HuH-7 (cell line): ENCODE measurements at places on chromosomes 1 and 21.

DNA sequence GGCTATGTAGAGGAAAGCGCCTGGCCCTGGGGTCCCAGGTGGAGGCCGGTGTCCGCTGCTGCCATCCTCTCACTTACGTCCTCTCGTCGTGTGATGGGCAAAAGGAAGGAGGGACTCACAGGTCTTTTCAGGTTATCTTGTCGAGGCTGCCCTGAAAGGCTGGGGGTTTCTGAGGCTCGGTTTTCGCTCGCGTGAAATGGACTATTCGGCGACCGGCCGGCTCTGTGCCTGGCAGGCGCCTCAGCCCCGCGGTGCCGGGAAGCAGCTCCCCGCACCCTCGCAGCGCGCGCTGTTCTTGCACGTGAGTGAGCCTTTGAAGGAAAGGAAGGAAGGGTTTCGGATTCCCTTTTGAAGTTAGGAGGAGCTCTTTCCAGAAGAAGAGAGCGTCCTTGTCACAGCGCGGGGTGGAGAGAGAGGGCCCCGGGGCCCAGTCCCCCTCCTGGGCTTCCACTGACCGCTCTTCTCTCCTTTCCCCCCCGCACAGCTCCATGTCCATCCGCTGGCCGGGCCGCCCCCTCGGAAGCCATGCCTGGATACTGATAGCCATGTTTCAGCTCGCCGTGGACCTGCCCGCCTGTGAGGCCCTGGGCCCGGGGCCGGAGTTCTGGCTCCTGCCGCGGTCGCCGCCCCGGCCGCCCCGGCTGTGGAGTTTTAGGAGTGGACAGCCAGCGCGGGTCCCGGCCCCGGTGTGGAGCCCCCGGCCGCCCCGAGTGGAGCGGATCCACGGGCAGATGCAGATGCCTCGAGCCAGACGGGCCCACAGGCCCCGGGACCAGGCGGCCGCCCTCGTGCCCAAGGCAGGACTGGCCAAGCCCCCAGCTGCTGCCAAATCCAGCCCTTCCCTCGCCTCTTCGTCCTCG is 57.2 kb downstream of the AJAP1 start:
- no peak for DNase-seq

DNA sequence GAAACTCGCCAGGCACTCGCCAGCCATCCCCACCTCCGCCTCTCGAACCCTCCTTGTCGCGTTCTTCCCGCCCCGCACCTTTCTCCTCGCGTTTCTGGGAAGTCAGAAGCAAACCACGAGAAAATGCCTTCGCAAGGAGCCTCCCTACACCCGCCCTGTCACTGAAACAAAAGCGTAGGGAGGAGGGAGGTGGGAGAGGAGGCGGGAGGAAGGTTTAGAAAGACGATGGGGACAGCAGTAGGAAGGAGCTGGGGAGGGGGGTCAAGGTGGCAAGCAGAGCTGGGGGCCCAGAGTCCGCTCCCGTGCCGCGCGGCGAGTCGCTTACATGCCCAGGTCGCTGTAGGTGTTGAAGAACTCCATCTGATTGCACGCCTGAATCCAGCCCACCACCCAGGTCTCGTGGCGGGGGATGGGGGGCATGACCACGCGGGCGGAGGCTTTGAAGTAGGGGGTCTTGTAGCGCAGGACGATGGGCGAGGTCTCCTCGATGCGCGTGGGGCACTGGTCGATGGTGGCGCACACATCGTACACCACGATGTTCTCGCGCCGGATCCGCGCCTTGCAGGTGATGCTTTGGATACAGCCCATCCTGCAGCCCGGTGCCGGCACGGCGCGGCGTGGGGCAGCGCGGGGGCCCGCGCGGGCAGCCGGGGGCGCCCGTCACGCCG is 1.0 kb downstream of the FAM78B start:
- peak; percentile 8 for DNase-seq

GRCh38 chr1:31627930-31628559 is 10.6 kb downstream of the HCRTR1 start:
- no peak for DNase-seq

- DNase-seq = no peak
Observed at GRCh38 chr1:235019961-235020360, 108.7 kb downstream of the TOMM20 start.

DNA sequence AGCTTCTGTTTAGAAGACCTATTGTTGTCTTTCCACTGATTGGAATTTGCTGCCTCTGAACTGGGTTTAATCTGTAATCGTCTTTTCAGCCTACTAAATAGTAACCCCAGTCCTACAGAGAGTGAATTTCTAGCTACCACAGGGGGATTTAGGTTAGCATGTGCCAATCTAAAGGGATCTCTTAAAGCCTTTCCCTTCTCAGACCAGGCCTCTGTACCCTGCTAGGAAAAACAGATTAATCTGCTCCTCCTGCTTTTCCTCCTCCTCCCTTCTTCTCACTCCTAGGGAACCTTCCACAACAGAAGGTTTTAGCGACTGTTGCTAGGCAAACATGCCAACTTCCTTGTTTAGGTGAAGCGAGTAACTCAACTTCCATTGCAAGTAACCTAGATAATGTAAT is 1.3 kb upstream of the RC3H1 start:
- DNase-seq = no peak

DNA sequence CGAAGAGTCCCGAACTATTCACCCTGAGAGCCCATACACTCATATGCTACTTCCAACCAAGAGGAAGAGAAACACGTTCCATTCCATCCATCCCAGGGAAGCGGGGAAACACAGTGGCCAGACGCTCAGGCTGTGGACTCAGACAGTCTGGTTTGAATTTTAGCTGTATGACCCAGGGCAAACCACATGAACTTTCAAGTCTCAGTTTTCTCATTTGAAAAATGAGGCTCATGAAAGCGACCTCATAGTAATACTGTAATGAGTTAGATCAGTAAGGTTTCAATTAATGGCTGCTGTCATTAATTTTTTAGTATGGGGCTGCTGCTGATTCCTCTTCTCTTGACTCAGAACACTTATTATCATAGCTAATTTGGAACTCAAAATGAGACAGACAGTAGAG is 1.5 kb downstream of the FCRL4 start:
- DNase-seq = no peak

DNA sequence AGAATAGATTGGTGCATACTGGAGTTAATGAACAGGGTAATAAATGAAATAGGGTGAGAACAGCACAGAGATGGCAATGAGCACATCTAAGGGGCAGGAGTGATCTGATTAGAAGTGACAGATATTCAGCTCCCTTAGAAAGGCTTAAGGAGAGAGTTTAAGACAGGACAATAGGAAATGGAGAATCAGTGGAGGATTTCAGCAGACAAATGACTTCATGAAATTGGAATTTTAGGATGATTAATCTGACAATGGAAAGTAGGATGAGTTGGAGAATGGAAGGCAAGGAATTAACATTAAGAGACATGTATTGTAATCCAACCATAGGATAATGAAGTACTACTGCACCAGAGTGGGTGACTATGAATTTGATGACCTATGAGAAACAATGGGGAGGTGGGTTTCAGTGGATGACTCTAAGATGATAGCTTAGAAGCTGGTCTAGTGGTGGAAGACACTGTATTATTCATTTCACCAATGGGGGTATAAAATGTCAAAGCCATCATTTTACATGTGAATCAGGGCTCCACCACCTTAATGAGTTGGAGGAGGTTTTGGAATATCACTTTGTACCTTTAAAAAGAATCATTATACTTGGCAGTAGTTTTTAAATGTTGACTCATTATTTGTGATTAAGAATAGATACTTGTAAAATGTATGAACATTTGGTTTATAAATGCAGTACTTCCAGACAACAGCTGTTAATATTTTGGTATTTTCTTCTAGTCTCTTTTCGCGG is 139.1 kb downstream of the PLA2G4A start:
- no peak for DNase-seq

- DNase-seq = no peak
Observed at GRCh38 chr1:116825207-116825719, 71.0 kb downstream of the CD2 start.

DNA sequence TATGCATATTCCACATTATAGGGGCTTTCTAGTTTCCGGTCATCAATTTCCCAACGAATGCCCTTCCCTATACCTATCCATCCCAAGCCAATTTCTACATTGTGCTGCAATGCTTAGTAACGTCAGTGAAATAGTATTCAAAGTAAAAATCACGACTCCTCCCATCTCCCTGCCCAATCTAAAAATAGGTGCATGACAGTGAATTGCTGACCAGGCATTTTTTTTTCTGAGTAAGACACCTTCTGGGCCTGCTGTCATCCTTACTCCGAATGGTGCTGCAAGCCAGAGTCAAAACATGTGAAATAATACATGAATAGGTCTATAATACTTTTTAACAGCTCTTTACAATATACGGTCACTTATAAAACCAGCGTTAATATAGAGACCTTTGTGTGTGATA is 120.2 kb downstream of the GREM2 start:
- DNase-seq = no peak

GRCh38 chr1:54095546-54096226 is 42.3 kb downstream of the TCEANC2 start:
- DNase-seq = no peak

- no peak for DNase-seq
Observed at GRCh38 chr1:6008084-6008415, 15.8 kb upstream of the NPHP4 start.

- DNase-seq = peak; percentile 51
Observed at GRCh38 chr1:41812051-41812450, 106.7 kb downstream of the HIVEP3 start.

DNA sequence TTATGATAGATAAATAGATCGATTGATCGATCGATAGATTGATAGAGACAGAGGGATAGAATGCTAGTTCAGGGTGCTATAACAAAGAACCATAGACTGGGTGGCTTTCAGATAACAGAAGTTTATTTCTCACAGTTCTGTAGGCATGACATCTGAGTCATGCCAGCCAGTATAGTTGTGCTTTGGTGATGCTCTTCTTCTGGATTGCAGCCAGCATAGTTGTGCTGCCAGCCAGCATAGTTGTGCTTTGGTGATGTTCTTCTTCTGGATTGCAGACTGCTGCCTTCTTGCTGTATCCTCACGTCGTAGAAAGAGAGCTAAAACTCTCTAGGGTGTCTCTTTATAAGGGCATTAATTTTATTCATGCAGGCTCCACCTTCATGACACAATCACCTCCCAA is 860.8 kb downstream of the BRINP3 start:
- no peak for DNase-seq

- DNase-seq = no peak
Observed at GRCh38 chr1:224629965-224630364, 13.8 kb downstream of the CNIH3 start.

DNA sequence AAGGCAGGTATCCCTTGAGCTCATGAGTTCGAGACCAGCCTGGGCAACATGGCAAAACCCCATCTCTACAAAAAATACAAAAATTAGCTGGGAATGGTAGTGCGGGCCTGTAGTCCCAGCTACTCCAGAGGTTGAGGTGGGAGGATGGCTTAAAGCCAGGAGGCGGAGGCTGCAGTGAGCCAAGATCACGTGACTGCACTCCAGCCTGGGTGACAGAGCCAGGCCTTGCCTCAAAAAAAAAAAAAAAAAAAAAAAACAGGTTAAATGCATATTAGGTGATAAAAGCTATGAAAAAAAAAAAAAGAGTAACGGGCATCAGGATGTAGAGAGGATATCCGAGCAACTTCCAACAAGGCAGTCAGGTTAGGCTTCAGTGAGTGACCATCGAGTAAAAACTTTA is 2.8 kb upstream of the SRRM1 start:
- no peak for DNase-seq

DNA sequence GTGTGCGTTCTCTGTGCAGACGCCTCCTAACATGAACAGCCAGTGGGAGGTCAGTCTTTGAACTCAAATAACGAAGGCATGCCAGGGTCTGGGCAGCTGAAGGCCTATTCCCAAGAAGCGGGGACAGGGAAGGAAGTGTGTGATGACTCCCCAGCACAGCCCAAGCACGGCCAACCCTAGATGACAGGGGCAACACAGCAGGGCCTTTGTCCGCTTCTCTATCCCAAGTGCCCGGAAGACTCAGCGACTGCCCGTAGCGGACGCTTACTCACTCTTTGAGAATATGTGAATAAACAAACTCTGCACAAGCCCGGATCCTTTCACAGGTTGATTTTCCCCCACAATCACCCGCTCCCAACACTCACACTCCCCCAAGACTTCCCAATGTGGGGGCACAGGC is 11.2 kb downstream of the C1orf198 start:
- DNase-seq = no peak

DNA sequence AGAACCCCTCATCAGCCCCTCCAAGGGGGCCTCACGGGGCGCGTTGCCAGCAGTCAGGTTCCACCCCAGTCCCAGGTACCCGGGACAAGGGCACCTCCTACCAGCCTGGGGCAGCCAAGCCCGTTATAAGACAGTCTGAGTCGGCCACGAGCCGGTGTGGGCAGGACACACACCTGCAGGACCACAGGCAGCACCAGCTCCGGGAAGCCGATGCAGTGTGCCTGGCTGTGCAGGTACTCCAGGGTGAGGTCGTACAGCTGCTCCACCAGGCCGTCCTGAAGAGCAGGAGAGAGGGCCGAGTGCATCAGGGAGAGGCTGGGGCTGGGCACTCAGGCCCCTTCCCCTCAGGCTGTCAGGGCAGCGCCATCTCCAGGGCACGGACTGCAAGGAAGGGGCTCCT is 11.1 kb downstream of the NOC2L start:
- DNase-seq = no peak

DNA sequence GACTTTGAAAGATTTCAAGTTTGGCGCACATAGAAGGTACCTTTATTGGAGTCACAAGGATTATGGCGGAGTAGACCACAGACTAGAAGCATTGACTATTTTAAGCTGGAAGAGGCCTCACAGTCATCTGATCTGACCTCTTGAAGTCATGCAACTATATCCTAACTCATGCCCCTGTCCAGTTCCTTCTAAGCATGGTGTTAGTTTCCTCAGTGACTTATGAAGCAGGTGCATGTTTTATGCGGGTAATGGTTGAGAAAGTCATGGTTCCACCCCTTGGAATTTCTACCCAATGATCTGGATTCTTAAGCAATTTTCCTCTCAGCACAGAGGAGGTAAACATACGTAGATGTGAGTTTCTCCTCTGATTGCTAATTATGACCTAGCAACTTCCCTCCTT is 11.7 kb downstream of the OLFML3 start:
- DNase-seq = no peak

- no peak for DNase-seq
Observed at GRCh38 chr1:118116401-118116800, 68.6 kb downstream of the SPAG17 start.

DNA sequence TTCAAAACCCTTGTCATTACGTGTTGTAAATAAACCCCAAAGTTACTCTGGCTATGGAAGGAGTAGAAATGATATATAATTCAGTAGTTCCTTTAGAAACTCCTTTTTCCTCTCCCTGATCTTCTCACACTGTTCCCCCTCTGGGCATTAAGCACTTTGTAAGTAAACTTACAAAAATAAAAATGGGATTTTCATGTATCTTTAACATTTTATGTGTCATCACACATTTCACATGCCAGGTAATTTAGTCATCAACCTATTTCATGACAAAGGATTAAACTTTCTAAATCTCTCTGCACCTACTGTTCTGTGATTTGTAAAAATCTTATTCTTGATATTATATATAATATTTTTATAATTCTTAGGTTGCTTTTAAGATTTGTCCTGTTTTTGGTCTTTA is 176.9 kb downstream of the NEK7 start:
- no peak for DNase-seq

GRCh38 chr1:220296981-220297380 is 24.7 kb upstream of the RAB3GAP2 start:
- no peak for DNase-seq
